Stimulated activated CD4-positive, alpha-beta T cell treated with anti-CD3 and anti-CD28 coated beads, Interleukin-12 subunit alpha, Interleukin-12 subunit beta, amount 100 ng/mL, for 24 hours (primary cell): ENCODE measurements at places on chromosomes 3 and 15.

- no peak for DNase-seq
These were observed 8.5 kb downstream of the KLHL18 start for GRCh38 chr3:47291158-47291753.

DNA sequence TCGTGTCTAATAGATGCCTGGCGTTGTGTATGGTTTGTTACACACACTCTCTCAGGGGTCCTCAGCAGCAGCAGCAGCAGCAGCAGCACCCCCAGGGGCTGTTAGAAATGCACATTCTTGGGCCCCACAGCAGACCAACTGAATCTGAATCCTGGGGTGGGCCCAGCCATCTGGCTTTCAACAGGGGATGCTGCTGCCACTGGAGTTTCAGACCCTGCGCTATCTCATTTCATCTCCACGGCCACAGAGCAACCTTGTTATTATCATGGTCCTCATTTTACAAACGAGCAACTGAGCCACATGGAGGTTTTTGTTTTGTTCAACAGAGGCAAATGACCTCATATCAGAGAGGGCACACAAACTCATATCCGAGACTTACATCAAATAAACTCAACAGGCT is 47.7 kb downstream of the MGLL start:
- DNase-seq = no peak

- no peak for DNase-seq
These were observed 78.7 kb downstream of the SLC9A9 start for GRCh38 chr3:143769616-143770015.

DNA sequence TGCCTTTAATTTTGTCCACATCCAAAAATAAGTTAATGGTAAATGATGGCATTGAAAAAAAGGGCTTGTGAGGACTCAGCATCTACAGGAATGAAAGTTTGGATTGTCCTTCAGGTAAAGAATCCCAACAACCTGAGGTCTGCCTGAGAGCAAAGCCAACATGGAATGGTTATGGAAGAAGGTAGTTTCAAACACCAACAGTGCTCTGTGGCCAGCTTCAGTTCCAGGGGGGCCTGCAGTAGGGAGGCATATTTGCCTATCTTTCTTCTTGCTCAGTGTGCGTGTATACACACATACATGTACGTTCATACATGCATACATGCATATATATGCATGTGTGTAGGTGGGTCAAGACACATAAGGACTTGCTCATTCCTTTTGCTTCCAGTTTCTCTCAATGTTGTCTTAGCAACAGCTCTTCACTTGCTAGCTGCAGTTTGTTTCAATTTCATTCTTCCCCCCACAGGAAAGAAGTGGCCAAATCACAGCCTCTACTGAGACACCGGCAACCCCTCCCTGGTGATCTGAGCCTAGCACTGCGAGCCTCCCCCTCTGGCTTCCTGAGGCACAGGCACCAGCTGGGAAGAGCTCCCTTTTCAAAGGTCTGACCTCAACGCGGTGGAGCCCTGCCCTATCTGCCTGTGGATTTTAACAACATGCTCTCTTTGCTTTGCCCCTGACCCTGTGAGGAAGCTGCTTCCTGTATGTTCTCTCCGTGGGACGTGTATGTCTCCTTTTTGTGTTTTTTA is 146.2 kb downstream of the KLF13 start:
- no peak for DNase-seq

- DNase-seq = peak; percentile 42
These were observed 7.0 kb upstream of the CD276 start for GRCh38 chr15:73677146-73677607.

GRCh38 chr3:110178965-110179364 is 841.6 kb upstream of the DPPA4 start:
- DNase-seq = no peak

GRCh38 chr15:64048781-64049460 is 2.6 kb upstream of the DAPK2 start:
- no peak for DNase-seq

GRCh38 chr3:42923606-42924005 is 17.7 kb downstream of the ZNF662 start:
- DNase-seq = no peak

- DNase-seq = no peak
These were observed 213.0 kb downstream of the MEIS2 start for GRCh38 chr15:36887214-36887961.

DNA sequence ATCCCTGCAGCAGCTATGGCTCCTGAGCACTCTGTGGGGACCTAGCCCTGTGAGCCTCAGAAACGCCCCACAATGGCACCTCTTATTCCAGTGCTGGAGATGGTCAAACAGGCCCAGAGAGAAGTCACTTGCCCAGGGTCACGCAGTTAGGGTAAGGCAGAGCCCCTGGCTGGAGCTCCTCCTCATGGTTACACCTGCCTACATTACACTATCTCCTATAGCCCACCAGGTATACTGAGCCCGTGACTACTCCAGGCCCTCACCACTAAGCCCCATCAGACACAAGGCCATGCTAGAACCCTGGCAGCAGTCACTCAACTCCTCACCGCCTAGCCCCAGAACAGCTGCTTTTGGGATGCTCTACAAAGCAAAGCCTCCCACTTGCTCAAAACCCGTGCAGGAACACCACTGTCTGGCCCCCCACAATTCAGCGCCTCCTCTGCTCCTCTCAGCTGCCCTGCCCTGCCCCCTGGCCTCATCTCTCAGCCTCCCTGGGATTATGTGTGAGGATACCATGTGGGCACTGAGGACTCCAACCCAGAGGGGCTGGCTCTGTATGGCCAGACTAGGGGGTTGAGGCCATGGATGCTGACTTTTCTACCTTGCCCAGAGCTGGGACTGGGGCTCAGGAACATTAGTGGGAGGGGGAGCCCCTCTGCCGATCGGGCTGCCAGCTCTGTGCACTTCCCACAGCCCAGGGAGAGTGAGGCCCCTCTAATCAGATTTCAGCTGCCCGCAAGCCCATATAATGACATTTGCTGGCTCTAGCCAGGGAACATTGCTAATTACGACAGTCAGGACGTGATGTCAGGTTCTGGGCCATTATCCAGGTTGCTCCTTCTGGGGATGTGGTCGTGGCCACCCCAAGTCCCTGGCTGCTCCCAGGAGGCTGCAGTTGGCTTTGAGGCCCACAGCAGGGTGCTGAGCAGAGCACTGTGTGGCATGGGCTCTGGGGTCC is 4.0 kb downstream of the NT5DC2 start:
- DNase-seq = no peak

DNA sequence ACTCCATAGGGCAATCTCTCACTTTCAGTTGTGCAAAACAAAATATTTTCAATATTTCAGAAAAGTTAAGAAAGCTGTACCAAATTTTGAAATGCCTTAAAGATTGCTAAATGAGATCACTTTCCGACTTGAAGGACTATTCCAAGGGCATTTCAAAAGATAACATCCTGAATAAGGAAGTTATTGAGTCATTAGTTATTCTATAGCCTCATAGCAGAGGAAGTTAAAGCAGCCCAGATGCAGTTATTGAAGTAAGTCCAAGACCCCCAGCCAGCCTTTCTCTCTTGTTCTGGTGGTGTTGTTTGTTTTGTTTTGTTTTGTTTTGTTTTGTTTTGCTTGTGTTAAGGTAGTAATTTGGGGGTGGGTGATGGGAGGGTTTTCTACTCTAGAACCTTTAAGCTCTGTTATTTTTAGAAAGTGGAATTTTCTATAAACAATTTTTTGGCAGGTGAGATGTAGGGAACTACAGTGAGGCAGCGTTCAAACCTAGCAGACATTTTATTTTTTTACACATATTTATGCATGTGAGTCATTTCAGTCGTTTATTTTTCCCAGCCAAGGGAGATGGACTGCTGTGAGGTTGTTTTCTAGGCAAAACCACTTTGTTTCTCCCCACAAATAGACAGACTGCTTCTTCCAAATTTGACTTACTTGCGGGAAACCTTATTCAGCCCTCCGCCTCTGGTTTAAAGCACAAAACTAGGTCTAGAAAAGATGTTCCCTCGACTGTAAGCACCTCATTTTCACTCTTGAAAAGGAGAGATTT is 216.3 kb upstream of the ARPP21 start:
- no peak for DNase-seq

- no peak for DNase-seq
These were observed 92.6 kb upstream of the PLSCR4 start for GRCh38 chr3:146343551-146343950.

DNA sequence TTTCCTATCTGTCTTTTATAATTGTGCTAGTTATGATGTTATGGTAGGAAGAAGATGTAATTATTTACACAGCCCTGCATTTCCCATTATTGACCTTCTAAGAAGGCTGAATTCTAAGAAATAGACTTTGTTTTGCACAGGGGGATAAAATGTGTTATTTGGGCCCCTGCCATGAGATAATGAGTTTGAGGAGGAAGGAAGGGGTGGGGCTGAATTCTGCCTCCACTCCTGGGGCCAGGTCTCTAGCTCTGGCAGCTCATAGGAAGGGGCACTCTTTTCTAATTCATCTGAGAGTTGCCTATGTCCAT is 69.2 kb upstream of the GOLGA8B start:
- no peak for DNase-seq

GRCh38 chr3:47464588-47464987 is 11.2 kb downstream of the SCAP start:
- DNase-seq = no peak

DNA sequence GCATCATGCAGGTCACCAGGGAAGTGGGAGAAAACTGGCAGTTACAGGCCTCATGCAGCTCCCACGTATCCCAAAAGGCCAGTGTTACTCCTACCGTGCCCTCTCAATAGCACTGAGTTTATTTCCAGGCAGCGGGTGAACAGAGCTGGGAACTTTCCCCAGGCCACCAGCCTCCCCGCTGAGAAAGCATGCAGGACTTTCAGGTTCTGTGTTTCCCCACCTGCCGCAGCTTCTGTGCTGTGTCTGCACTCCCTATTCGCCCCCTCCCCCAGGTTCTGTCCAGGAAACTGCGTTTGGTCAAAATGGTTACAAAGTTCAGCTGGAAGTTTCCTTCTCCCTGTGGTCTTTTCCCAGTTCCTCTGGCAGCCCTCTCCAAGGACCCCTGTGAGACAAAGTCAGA is 21.4 kb downstream of the NEK11 start:
- DNase-seq = no peak

DNA sequence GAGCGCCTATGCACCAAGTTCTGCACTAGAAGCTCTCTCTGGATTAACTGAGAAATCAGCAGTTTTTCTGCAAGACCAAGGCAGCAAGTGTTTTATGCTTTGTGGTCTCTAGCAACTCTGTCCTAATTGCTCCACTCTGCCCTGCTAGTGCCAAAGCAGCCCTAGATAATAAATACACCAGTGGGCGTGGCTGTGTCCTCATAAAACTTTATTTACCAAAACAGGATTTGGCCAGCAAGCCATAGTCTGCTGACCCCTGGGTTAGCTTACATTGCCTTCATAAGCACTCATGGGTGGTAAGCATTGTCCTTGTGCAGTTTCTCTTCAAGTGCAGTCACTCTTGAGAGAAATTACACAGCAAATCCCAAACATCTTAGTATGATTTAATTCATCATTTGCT is 30.7 kb upstream of the SLC24A5 start:
- DNase-seq = no peak

DNA sequence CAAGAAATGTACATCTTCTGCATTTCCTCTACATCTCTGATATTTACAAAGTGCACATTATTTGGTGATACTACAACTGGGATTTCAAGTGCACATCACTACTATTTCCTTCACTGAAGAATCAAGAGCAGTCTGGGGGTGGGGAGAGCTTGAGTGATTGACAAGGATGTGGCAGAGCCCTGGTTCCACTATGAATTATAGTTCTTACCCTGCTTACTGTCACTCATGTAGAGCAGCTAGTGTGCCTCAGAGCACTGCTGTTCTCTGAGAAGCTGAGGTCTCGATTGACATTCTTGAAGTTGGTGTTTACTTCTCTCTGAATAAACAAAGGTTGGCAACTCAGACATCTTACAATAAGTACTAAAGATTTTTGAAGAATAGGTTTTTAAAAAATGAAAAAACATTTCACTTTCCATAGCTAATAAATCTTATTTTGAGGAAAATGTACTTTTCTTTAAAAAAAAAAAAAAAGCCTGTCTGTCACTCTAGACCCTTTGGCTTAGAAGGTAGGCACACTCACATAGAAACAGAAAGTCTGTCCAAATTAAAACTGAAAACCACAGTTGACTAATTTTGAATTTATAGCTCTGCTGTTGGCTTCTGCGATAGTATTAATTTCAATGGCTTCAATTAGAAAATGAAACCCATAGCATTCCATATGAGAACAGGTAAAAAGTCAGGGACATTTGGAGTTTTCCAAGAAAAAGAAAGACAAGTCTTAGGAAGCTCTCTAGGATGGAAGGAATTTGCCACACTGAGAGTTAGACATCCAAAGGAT is 5.6 kb downstream of the GREM1 start:
- no peak for DNase-seq

- DNase-seq = no peak
These were observed 416.7 kb upstream of the SEMA6D start for GRCh38 chr15:47300596-47300995.

DNA sequence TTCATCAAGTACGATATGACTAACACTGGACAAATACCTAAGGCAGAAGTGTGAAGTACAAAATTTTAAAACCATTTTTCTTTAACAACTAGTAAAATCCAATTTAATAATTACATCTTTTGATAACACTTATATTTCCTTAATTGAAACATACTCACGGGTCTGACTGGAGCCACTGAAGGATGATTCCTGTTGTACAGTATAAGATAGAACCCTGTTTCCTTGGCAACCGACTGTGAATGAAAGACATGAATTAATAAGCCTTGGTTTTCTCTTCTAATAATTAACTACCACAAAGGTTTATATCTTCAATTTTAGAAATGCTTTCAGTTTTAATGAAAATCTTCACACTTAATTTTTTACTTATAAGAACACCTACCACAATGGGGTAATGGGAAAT is 19.4 kb downstream of the DHX36 start:
- DNase-seq = no peak

DNA sequence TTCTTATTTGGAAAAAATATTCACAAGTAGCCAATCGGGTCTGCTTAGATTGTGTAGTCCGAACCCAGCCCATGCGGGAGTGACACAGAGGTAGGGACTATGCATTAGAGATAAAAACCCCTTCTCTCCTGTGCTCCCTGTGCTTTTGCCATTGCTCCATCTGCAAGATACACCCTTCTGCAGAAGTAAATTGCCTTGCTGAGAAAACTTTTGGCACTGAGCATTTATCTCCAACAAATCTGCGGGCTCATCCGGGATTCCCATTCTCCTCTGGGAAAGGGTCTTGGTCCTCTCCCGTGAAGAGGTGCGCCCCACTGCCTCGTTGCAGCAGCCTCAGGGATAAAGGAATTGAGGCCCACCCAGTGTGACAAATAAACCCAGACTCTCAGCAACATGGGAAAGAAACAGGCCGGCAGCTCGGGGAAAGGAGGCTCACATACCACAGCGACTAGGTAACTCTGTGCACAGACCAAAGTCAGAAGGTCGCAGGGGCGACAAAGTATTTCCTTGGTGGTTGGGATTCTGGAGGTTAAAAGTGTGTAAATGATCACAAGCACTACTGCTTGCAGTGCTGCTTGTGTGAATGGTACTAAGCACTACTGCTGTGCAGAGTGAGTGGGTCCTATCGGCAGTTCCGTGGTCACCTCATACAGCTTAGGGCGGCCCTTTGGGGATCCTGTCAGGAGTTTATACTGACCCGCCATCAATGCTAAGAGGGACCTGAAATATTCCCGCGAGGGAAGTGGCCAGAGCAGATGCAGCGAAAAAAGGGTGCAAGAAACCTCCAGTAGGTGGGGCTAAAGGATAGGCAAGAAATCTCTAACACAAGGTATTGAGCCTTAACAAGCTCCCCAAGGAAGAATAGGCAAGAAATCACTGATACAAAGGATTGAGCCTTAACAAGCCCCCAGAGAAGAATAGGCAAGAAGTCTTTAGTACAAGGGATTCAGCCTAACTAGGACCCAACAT is 54.3 kb downstream of the GSK3B start:
- no peak for DNase-seq
